Transverse colon (tissue), 4 donors: ENCODE measurements at places on chromosomes 4 and X. TPM values are rescaled to one million over a fixed set of nuclear protein-coding genes. Genes with fewer than 3 reads are reported as not detected.
A peak's percentile ranks its signal among the peaks of the same experiment; 100 is the strongest.

The MTNR1A gene
- not detected for total RNA-seq

The ADRA2C gene
- 1.6 TPM for total RNA-seq

The XAGE2 gene
- total RNA-seq: not detected

The GABRG1 gene
- not detected for total RNA-seq

The KLHL15 gene
- 6.1 TPM for total RNA-seq

The WDR19 gene
- 40.4 TPM for total RNA-seq

The FOXO4 gene
- total RNA-seq: 38.7 TPM

The SSR4 gene
- total RNA-seq: 69.9 TPM

The STOX2 gene
- 0.37 TPM for total RNA-seq

The ZFX gene
- 33.7 TPM for total RNA-seq

The DDIT4L gene
- not detected for total RNA-seq

The TCEAL9 gene
- 21.7 TPM for total RNA-seq

- H3K4me3 ChIP-seq: no peak overlapping the region
- no peaks in the 10 kb centered on the region for H3K36me3 ChIP-seq
- no peaks in the 10 kb centered on the region for H3K4me1 ChIP-seq
- peaks cover 17% of the 10 kb centered on the region for H3K27me3 ChIP-seq
- no peak for DNase-seq
- H3K27ac ChIP-seq: no peak overlapping the region
Measured at GRCh38 chr4:7083597-7084563, 16.0 kb upstream of the GRPEL1 start.

- no peak overlapping the region for H3K27ac ChIP-seq
- H3K4me1 ChIP-seq: no peaks in the 10 kb centered on the region
- H3K4me3 ChIP-seq: no peak overlapping the region
- no peaks in the 10 kb centered on the region for H3K36me3 ChIP-seq
- H3K27me3 ChIP-seq: no peaks in the 10 kb centered on the region
- no peak for DNase-seq
Measured at GRCh38 chr4:133600008-133600407, 450.9 kb downstream of the PCDH10 start.

- H3K27me3 ChIP-seq: no peaks in the 10 kb centered on the region
- no peak for DNase-seq
- H3K4me3 ChIP-seq: no peak overlapping the region
- H3K27ac ChIP-seq: no peak overlapping the region
- H3K36me3 ChIP-seq: no peaks in the 10 kb centered on the region
- H3K4me1 ChIP-seq: no peaks in the 10 kb centered on the region
Measured at GRCh38 chrX:71917621-71918343, 7.1 kb downstream of the NHSL2 start.

GRCh38 chr4:134408897-134409296 is 207.3 kb upstream of the PABPC4L start:
- H3K4me3 ChIP-seq: no peak overlapping the region
- no peak for DNase-seq
- no peak overlapping the region for H3K27ac ChIP-seq
- no peaks in the 10 kb centered on the region for H3K27me3 ChIP-seq

GRCh38 chr4:88737307-88737941 is 39.8 kb upstream of the NAP1L5 start:
- H3K36me3 ChIP-seq: peaks cover 19% of the 10 kb centered on the region
- H3K4me3 ChIP-seq: no peak overlapping the region
- peak; percentile 20 for DNase-seq
- H3K27ac ChIP-seq: peak overlapping the region; percentile 36

DNA sequence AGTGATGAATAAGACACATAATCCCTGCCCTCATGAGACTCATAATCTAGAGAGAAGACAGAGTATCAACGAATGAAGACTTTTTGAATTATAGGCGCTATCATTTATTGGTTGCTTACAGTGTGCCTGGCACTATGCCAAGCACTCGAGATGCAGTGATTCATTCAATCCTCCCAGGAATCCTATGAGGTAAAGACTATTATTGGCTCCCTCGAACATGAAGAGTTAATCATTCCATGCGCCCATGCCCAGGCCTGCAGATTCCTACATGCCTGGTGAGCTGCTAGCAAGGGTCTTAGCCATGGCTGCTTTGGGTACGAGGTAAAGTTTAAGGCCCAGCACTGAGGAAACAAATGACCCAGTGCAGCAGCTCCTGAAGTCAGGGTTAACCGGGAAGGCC is 47.0 kb downstream of the TEX13B start:
- no peak overlapping the region for H3K27ac ChIP-seq
- H3K27me3 ChIP-seq: no peaks in the 10 kb centered on the region
- H3K36me3 ChIP-seq: no peaks in the 10 kb centered on the region

- no peaks in the 10 kb centered on the region for H3K36me3 ChIP-seq
- H3K27me3 ChIP-seq: no peaks in the 10 kb centered on the region
- H3K4me1 ChIP-seq: no peaks in the 10 kb centered on the region
Measured at GRCh38 chr4:71254451-71255012, 84.3 kb upstream of the SLC4A4 start.

DNA sequence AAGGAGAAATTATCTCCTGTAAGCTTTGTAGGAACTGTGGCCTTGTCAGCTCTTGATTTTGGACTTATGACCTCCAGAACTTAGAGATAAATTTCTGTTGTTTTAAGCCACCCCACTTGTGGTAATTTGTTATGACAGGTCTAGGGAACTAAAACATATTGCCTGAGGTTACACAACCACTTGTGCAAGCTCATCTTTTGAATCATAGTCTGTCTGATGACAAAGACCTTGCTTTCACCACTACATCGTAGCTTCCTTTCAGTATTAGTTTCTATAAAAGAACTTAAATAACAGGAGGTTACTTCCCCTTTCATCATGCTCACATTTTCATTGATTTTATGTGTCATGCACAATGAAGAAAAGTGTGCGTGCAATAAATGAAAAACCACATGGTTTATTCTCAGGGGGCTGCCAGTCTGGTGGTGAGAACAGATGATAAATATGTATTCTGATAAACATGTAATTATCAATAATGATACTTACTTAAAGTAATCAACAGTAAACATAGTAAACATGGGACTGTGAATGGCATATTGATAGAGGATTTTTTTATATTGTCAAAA is 690.0 kb upstream of the HS3ST1 start:
- H3K36me3 ChIP-seq: no peaks in the 10 kb centered on the region
- no peaks in the 10 kb centered on the region for H3K27me3 ChIP-seq
- no peak for DNase-seq
- H3K27ac ChIP-seq: no peak overlapping the region

DNA sequence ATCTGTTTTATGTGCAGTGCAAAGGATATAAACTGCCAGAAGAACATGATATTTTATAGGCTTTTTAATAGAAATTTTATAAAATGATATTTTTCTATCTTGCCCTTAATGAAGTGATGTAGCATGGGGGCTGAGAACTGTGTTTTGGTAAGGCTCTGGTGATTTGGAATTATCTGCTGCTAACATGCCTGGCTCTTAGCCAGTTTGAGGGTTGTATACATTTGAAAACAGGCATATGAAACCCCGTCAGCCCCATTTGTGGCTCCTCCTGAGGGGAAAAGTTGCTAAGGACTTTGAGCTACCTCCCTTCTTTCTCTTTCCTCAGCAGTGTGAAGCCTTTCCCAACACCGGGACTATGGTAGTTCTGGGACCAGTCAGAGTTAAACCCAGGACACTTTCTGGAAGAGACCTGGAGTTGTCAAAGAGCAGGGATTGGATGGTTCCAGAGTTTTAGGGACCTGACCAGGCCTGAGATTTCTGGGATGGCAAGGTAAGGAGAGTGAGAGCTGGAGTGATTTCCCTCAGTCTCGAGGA is 4.7 kb downstream of the SFRP2 start:
- H3K4me1 ChIP-seq: peaks cover 9% of the 10 kb centered on the region
- no peaks in the 10 kb centered on the region for H3K36me3 ChIP-seq

DNA sequence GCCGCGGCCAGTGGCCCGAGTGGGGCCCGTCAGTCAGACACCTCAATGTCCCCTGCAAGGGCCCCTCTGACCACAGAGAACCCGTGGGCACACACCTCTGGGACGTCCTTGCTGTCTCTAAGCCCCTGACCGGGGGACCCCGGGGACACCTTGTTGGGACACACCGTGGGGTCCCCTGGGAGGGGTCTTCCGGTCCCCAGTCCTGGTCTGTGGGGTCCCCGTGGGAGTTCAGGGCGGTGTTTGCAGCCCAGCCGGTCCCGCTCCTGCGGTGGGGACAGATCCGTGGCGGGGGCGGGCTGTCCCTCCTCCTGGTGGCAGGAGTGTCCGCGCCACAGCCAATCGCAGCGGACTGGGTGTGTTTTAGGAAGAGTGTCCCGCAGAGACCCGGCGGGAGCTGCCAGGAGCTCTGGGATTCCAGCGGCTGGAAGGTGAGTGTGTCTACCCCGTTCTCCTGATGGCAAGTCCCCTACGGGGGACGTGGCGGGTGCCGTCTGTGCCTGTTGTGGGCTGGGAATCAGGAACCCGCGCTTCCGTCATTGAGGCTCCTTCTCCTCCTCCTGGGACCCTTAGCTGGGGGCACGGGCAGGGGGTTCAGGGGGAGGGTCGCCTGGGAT is 5.1 kb upstream of the PLCXD1 start:
- H3K27ac ChIP-seq: no peak overlapping the region
- DNase-seq: peak; percentile 84
- peaks cover 20% of the 10 kb centered on the region for H3K4me1 ChIP-seq
- peak overlapping the region; percentile 47 for H3K4me3 ChIP-seq
- no peaks in the 10 kb centered on the region for H3K36me3 ChIP-seq

DNA sequence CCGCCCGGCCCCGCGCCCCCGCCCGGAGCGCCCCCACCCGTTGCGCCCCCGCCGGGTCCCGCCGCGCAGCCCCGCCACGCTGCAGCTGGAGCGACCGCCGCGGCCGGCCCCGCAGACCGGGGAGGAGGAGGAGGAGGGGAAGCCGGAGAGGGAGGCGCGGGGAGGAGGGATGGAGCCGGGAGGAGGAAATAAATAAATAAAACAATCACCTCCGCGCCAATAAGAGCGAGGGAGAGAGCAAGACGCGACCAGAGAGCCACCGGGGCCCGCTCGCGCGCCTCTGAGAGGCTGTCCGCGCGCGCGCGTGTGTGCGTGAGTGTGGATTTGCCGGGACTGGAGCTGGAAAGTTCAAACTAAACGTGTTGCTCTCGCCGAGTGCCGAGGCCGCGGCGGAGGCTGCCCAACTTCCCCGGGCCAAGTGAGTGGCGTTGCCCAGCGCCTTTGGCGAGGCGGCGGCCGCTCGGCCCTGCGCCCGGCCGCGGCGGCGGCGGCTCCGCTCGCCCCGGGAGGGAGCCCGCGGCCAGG is 2184.4 kb upstream of the TENM3 start:
- peaks cover 69% of the 10 kb centered on the region for H3K27me3 ChIP-seq
- no peak overlapping the region for H3K4me3 ChIP-seq
- no peaks in the 10 kb centered on the region for H3K36me3 ChIP-seq
- peak; percentile 41 for DNase-seq
- H3K4me1 ChIP-seq: peaks cover 22% of the 10 kb centered on the region

GRCh38 chr4:20095805-20096541 is 155.7 kb upstream of the SLIT2 start:
- H3K27ac ChIP-seq: no peak overlapping the region
- H3K27me3 ChIP-seq: no peaks in the 10 kb centered on the region
- DNase-seq: no peak
- H3K4me1 ChIP-seq: no peaks in the 10 kb centered on the region

DNA sequence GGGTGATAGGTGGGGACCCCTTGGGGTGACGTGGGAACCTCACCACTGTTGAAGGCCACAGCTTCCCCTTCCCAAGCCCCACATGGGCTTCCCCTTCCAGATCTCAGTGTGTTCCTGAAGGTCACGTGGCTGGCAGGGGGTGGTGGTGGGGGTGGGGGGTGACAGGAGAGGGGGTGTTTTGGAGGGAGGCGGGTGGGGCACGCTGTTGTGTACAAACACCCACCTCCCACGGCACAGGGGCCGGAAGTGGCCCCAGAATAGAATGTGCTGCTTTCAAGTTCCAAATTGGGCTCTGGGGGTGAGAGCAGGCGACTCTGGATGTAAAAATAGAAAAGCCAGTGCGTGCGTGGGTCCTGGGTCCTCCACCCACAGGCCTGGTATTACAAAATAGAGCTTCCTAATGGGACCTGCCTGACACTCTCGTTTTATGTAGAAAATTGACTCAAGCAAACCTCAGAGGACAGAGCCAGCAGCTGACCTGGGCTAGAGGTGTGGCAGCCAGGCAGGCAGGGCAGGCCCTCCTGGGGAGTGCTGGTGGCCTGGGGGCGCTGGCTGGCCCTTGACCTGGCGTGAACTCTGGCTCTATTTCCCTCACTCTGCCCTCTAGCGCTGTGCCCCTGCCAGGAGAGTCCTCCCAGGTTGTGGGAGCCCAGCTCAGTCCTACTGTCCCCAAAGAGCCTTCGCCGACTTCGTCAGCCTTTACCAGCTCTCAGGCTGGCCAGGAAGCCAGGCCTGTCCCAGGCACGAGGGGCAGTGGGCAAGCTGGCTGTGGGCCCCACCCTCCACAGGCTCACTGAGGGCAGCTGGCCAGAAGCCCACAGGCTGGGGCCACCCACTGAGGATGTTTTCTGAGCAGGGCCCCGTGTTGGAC is 5.4 kb upstream of the SH3BP2 start:
- peaks cover 10% of the 10 kb centered on the region for H3K4me1 ChIP-seq
- peak overlapping the region; percentile 73 for H3K27ac ChIP-seq
- DNase-seq: peak; percentile 70
- no peak overlapping the region for H3K4me3 ChIP-seq
- H3K27me3 ChIP-seq: no peaks in the 10 kb centered on the region
- no peaks in the 10 kb centered on the region for H3K36me3 ChIP-seq

DNA sequence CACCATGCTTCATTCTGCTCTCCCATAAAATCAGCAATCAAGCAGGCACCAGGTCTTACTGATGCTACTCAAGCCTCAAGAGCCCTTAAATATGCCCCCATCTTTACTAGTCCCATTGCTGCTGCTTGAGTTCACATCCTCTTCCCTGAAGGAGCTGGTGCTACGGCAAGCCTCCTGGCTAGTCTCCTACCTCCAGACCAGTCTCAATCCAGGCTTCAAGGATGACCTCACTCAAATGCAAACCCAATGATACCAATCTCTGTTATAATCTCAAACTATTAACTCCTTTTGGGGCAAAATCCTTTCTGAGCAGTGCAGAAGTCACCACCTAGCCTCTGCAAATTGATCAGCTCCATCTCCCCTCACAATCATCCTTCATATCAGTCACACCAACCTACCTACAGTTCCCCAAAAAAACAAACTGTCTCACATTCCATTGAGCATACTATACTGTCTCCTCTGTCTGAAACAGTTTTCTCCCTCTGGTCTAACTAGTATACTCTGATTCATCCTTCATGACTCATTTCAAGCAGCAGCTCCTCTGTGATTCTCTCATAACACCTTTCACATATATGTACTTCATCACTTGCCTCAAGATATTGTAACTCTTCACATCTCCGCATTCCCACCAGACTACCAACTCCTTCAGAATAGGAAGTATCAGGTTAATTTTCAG is 30.0 kb downstream of the PAPSS1 start:
- no peaks in the 10 kb centered on the region for H3K27me3 ChIP-seq
- DNase-seq: no peak
- H3K36me3 ChIP-seq: no peaks in the 10 kb centered on the region
- no peaks in the 10 kb centered on the region for H3K4me1 ChIP-seq
- H3K27ac ChIP-seq: no peak overlapping the region

- DNase-seq: no peak
- no peaks in the 10 kb centered on the region for H3K27me3 ChIP-seq
- H3K4me1 ChIP-seq: no peaks in the 10 kb centered on the region
Measured at GRCh38 chr4:87961993-87962392, 13.5 kb upstream of the SPP1 start.
